ENCODE measurements at places on chromosomes 2 and 18.
A peak's percentile ranks its signal among the peaks of the same experiment; 100 is the strongest.

GRCh38 chr2:101698844-101699754, 1.6 kb downstream of the MAP4K4 start:
- DNase-seq = no peak

DNA sequence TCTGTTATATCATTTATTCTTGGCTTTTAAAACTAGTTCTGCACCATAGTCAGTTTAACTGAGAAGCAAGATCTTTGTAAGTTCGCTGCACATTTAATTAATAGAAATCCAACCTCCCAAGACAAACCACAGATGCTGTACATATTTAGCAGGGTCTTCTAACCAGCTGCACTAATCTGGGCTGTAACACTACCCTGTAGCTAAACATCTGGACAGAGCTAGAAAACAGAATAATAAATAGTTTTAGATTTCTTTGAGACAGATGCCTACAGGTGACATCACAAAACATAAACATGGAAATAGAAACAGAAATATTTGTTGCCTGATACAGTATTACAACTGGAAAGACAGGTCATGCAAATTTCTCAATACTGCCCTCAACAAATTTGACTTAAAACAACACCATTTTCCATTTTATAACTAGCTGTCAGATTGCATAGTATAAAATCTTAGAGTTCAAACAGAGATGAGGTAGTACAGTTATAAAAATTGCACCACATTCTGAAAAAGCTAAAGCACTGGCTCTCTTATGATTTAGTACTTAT, 315.1 kb downstream of the NR4A2 start:
- no peak for DNase-seq

DNA sequence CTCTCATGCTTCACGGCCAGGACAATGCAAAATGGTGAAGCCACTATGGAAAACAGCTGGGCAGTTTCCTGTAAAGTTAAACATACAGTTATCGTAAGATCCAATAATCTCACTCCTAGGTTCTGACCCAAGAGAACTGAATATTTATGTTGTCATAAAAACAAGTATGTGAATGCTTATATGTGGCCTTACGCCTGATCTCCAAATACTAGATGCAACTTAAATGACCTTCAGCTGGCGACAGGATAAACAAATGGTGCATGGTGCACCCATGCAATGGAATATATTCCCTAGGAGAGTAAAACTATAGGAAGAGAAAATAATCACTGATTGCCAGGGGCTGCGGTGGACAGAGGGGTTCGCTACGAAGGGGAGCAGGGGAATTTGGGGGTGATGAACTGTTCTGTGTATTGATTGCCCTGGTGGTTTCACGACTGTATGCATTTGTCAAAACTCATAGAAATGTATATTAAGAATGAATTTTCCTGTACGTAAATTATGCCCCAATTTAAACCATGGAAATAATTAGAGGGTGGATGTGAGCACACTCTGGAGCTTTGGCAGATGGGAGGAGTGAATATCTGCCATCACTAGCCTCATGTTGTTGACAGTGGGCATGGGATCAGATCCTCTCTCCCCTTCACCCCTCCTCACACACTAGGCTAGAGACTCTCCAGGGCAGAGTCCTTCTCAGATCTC, 100.8 kb upstream of the MYCN start:
- no peak for DNase-seq

DNA sequence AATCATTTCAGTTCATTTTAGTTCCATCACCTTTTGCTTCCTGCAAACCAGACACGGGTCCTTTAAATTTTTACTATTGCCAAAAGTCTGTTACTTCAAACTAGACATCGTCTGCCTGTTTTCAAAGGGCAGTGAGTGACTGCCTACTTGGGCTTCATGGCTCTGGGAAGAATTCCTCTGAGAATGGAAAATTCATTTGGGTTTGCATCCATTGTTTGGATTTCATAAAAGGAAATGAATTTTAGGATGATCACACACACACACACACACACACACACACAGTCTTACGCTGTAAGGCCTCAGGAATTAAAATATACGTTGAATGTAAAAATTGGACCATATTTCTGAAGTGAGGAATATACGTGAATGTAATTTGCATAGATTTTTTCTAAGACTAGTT, 1584.3 kb upstream of the ACVR2A start:
- no peak for DNase-seq

DNA sequence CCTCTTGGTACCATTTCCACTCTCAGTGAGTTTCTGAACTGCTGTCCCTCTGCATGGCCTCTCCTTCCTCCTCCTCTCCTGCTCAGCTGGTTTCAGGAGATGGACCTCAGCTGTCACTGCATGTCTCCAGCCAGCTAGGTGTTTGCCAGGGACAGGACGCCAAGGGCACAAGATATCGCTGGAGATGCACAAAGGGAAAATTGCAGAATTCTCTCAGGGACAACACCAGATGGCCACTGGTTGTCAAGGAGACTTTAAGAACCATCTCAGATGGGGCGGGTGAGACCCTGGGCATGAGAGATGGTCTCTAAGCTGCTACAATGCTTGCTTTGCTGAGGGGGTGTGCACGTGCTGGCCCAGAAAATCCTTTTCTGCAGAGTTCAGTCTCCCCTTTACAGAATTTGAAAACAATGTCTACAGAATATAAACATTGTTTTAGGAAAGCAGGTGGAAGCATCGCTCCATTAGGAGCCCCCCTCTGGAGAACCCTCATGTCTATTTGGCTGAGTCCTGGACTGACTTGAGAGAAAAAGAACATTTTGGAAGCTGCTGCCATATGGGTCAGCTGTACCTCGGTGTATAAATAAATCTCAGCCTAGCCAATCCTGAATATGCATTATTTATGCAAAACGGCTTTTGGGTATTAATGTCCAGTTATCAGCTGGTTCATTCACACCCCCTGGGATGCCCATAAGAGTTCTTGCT, 57.8 kb upstream of the SPP2 start:
- no peak for DNase-seq

- DNase-seq = no peak
Measured at GRCh38 chr2:41924709-41925408, 123.0 kb upstream of the PKDCC start.

GRCh38 chr2:225471482-225471881, 72.0 kb downstream of the NYAP2 start:
- no peak for DNase-seq

DNA sequence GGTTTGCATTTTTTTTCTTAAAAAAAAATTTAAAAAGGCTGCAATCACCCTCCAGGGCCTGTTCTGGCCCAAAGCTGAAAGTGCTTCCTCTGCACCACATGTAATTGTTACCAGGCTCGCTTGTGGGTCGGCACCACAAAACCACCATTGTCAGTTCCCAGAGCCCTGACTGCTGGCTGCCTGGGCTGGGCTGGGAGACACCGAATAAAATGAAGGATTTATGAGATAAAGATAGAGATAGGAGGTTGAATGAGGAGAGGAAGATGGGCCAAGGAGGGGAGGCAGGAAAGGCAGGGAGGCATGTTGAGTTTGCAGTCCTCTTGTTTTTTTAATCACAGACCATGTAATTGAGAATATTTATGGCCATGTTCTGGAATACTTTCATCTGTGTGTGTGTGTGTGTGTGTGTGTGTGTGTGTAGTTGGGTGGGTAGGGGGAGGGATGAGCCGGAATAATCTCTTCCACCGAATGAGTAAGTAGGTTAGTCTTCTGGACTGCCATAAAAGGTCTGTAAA, 14.7 kb downstream of the NRP2 start:
- no peak for DNase-seq

DNA sequence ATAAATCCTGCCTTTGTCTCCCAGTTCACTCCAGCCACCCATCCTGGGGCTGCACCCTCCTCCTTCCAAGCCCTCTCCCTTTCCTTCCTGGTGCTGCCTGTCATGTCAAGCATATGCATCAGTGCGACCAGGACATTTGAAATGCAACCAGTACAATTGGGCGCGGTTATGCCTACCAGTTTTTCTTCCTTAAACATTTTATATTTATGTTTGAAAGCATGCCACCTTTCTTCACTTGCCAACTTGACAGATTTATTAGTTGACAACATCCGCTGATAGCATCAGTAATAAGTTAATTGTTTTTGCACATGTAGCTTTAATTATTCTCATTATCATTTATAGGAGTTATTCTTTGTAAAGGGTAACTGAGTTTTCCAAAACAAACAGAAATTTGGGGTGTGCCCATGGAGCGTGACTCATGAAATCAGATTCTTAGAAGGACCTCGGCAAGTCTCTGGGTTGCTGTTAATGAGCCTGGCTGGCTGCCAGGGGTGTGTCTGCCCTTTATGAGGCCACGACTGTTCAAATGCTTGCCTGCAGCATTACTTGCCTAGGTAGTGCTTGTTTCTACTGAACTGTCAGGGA, 32.8 kb upstream of the IL1B start:
- DNase-seq = no peak

- no peak for DNase-seq
Measured at GRCh38 chr18:49178736-49179135, 228.0 kb upstream of the SMAD7 start.

- peak; percentile 71 for DNase-seq
Measured at GRCh38 chr2:233711312-233712008, 1.2 kb upstream of the UGT1A5 start.

DNA sequence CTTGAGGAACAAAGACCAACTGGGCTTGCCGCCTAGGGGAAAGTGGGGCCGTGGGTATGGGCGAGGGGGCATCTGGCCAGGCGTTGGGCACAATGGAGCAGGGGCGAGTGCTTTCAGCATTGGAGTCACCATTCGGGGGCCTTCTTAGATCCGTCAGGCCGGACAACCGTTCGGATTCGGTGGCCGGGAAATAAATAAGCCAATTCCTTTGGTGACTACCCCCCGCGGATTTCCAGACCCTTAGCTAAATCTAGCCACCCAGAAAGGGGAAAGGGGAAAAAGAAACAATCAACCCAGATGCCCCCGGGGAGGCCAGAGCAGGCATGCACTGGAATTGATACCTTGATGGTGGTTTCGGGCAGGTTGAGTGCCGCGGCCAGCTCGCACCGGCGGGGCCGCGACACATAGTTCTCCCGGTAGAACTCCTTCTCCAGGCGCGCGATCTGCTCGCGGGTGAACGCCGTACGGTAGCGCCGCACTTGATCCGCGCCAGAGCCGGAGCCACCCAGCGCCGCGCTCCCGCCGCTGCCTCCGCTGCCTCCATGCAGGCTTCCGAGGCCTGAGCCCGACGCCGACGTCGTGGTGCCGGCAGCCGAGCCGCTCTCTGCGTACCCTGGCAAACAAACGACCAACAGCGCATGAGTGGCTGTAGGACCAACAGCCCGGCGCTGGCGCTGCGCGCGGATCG, 1.8 kb downstream of the EVX2 start:
- DNase-seq = no peak

- no peak for DNase-seq
Measured at GRCh38 chr2:227939271-227940027, 68.0 kb downstream of the DAW1 start.

DNA sequence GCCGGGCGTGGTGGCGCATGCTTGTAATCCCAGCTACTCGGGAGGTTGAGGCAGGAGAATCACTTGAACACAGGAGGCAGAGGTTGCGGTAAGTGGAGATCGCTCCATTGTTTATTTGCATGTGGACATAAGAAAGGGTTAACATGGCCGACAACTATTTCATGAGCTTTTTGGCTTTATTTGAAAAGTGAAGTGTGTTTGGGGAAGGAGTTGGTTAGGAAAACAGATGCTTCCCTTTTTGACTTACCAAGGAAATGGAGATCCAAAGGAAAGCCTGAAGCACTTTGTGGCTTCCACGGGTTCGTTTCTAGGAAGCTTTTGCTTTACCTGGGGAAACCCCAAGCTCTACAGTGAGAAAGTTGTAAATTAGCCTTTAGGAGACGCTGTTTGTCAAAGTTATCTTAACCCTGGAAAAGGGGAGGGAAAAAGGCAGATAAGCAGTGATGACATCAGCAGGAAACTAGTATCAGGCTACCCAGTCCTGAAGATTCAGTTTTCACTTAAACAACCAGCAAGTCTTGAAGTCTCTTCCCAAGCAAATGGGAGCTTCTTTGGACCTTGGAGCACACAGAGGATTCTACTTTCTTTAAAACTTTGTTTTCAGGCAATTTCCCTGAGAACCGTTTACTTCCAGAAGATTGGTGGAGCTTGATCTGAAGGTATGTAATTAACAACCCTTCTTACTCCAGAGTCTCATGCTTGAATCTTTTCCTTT, at the start of gene CASP10:
TSS of gene CASP10 (plus strand) at position 492 of the 715 bp plus-strand sequence. CDS start 2,637 bp downstream, outside the sequence.
- DNase-seq = no peak

DNA sequence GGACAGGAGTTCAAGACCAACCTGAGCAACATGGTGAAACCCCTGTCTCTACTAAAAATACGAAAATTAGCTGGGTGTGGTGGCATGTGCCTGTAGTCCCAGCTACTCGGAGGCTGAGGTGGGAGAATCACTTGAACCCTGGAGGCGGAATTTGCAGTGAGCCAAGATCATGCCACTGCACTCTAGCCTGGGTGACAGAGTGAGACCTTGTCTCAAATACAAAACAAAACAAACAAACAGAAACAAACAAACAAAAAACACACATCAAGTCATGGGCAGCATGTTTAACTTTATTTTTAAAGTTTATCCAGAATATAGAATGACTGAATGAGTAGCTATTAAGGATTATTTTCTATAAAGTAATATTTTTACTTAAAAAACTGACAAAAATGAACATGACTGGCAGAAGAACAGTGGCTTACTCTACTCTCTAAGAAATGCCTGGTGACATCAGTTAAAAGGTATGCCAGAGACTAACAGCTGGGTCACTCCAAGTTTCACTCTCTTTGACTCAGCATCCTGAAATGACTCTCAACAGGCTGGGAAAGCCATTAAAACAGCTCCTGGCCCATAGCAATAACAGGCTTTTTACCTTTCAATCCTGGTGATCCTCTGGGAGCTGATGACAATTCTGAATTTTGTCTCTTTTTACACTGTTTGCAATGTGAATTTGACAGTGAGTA, 281.6 kb upstream of the STON1 start:
- no peak for DNase-seq

- no peak for DNase-seq
Measured at GRCh38 chr2:62204998-62205496, 9.1 kb downstream of the B3GNT2 start.

- DNase-seq = no peak
Measured at GRCh38 chr2:188485496-188485895, 193.8 kb downstream of the GULP1 start.

GRCh38 chr2:96906729-96907114, 36.8 kb upstream of the SEMA4C start:
- DNase-seq = no peak

GRCh38 chr2:234025891-234026401, 24.6 kb upstream of the SPP2 start:
- no peak for DNase-seq

GRCh38 chr2:101064868-101065549, 62.9 kb downstream of the RPL31 start:
- no peak for DNase-seq

DNA sequence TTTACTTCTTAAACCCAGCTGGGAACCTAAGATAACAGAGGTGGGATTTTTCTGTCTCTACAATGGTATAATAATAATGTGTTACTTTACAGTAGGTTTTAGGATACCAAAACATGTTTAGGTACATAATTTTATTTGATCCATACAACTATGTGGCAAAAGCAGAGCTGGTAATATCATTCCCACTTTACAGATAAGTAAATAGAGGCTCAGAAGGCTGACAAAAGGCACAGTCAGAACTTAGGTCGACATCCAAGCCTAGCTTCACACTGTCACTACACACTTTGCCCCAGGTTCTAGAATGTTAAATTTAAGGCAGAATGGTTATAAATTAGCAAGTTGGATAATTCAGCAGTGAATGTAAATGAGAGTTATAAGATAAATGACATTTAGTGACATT, 189.6 kb upstream of the PARD3B start:
- no peak for DNase-seq

- DNase-seq = no peak
Measured at GRCh38 chr2:86704459-86704971, 15.6 kb upstream of the RMND5A start.

All from progenitor cell of endocrine pancreas (in vitro differentiated cells).